ENCODE measurements at places on chromosomes 4 and X.

DNA sequence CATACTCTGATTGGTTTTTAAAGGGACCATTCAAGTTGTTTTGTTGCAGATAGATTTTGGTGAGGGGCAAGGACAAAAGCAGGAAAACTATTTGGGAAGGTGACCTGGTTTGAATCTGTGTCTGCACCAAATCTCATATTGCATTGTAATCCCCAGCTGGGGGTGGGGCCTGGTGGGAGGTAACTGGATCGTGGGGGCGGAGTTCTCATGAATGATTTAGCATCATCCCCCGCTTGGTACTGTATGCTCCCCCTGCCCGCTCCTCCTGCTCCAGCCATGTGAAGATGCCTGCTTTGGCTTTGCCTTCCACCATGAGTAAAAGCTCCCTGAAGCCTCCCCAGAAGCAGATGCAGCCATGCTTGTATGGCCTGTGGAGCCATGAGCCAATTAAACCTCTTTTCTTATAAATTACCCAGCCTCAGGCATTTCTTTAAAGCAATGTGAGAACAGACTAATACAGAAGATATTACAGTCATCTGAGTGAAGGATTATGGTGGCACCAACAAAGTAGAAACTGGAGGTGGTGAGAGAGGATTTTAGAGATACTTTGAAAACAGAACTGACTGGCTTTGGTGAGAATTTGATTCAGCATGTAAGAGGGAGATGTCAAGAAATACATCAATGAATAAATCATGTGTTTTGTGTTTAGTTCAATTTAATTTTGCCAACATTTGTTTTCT lies 14.4 kb downstream of the IL21 start:
- no peak for DNase-seq

DNA sequence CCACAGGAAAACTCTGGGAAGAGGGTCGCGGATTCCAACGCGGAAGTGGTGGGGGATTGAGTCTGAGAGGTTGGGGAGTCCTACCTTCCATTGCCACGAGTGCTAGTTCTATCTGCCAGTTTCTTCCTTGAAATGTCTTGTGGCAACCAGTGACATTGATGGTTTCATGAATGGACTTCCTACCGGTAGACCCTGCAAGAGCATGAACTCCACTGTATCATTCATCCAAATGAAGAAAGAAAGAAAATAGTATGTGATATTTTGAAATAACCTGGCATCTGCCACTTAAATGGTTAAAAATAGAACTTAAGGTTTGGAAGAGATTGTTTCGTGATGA lies 1.1 kb upstream of the SLC10A7 start:
- DNase-seq, result no peak

GRCh38 chr4:154487145-154487544 lies 4.5 kb downstream of the DCHS2 start:
- DNase-seq, result peak; percentile 54

DNA sequence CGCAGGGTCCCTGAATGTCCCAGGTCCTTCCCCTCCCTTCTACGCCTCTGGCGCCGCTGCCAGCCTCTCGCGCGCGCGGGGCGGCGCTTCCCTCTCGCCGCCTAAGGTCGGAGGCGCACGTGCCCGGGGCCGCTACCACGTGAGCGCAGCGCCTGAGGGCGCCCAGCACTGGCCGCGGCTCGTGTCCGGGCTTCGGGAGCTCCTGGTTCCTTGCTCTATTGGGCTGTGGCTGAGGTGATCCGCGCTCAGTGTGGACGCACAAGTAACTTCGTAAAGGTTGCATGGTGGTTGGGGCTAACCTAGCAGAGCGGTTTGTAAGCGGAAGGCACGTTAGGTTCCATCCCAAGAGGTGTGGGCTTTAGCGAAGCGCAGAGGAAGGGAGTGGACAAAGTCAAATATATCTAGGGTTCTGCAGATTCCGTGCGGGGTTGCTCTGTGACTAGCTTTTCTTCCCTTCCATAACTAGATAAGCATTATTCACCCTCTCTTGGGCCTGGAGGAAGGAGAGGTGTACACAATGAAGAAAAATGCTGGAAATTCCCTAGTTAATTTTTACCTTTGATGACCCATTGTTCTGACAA lies 1.8 kb downstream of the TLL1 start:
- peak; percentile 17 for DNase-seq

GRCh38 chr4:39464886-39465501 lies 6.1 kb downstream of the LIAS start:
- DNase-seq, result no peak

GRCh38 chr4:7593646-7594412 lies 159.1 kb upstream of the PSAPL1 start:
- no peak for DNase-seq

DNA sequence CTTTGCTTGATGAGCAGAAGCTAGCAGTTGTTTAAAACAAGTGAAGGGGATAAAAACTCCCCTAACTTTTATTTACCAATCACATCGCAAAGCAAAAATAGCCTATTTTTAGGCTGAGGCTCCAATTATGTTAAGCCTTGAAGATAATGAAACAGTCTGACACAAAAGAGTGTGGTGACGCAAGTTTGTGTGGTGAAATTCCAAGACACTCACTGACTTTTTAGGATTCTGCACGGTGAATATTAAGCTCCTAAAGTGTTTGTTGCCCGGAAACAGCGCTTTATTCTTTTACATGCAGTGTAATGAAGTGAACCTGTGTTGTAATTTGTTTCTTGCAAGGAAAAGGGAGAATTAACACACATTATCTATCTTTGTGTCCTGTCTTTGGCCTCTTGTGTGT lies 74.8 kb downstream of the POLA1 start:
- DNase-seq, result no peak

GRCh38 chr4:76589402-76589801 lies 154.4 kb downstream of the SHROOM3 start:
- DNase-seq, result no peak

GRCh38 chrX:39440799-39441284 lies 639.6 kb downstream of the MID1IP1 start:
- no peak for DNase-seq

DNA sequence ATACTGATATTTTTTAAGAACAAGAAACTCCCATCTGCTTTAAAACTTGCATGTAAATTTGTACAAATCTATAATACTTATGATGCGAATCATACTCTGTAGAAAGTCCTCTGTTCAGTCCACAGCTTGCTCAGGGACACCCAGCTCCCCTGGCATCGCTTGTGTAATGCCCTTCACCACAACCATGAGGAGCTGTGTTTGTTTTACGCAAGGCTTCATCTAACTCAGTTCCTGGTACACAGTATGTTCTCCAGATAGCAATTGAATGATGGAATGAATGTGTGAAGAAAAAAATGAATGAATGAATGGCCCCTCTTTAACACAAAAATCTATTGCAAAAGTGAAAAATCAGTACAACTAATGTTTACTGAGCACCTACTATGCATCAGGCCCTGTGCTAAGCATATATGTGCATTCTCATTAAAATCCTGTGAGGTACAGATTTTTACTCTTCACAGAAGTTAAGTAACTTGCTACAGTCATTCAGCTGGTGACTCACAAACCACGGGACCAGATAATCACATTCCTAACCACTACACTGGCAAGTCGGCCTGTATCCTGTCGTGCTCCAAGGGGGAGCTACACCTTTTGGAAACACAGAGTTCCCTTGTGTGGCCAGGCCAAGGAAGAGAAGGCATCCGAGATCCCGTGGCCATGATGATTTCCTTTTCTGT lies 58.7 kb upstream of the KDR start:
- no peak for DNase-seq

DNA sequence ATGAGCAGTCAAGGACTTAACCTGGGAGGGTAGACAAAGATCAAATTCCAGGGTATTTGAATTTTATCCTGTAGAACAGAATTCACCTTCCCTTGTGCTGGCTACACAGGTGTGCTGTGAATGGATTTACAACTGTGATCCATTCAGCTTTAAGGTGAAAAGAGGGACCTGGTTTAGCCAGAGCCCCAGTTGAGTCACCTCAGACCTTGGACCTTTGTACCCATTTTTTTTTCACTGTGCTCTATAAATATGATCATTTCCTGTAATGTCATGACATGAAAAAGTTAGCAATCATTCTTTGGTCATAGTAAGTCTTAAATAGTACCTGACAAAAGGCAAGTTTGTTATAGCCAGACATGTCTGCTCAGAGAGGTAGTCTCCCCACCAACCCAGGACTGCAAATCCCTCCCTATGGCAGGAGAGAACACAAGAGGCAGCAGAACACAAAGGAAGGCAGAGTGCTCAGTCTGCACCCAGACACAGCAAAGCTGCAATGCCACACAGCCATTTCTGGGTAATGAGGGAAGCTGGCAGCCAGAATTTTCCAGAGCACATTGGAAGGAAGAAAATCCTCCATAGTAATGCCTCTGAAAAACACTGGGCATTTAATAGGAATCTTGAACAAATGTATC lies 77.9 kb downstream of the CXXC4 start:
- DNase-seq, result no peak

DNA sequence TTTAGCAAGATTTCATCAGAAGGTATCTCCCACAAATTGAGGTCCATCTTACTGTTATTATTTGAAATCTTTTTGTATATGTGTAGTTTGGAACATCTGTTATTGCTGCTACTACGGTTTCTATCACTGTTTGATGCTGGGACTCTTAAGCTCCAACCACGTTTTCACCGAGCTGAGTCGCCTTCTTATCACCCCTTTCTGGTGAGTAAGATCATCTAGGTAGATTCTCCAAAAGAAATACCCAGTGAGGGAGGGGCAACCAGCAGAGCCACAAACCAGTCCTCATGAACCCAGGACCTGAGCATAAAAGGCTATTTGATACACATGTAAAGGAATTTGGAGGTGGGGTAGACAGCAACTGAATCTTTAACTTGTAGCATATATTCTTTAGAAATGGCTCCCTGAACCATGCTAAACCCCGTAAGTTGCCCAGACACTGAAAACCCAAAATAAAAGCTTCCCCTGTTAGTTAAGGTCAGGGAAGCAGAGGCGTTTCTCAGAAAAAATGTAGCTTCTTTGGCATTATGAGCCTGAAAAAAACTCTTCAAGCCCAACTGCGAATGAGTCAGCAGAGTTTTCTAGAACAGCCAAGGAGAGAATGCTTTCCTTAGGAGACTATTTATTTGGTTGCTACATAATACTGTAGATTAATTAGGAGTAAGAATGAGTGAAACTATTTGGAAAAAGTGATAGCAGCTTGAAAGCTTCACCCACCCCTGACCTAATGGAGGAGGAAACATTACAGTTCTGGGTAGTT lies 53.8 kb upstream of the ATXN3L start:
- DNase-seq, result no peak

- no peak for DNase-seq
Observed at GRCh38 chrX:72230290-72230689, 8.5 kb downstream of the ERCC6L start.

DNA sequence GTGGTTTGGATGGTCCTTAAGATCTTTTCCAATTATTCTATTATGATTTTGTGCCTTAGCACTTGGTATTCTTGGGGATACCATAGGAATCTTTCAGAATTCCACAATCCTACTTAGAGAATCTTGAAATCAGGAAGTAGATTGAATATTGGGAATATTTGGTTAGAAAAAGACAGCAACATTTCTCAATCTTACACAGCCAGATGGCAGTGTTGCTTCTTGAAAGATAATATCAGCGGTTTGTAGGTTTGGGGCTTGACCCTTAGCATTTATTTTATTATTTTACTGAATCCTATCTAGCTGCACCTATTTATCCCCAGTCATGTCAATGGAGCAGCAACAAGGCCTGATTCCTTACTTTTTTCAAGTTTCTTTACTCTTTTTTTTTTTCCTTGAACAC lies 28.6 kb downstream of the MAGEB1 start:
- DNase-seq, result no peak

GRCh38 chr4:120327276-120327675 lies 260.6 kb upstream of the MAD2L1 start:
- DNase-seq, result no peak

- no peak for DNase-seq
Observed at GRCh38 chr4:178003098-178003657, 560.9 kb upstream of the AGA start.

GRCh38 chr4:179625406-179625805 lies 2183.2 kb upstream of the AGA start:
- DNase-seq, result no peak

DNA sequence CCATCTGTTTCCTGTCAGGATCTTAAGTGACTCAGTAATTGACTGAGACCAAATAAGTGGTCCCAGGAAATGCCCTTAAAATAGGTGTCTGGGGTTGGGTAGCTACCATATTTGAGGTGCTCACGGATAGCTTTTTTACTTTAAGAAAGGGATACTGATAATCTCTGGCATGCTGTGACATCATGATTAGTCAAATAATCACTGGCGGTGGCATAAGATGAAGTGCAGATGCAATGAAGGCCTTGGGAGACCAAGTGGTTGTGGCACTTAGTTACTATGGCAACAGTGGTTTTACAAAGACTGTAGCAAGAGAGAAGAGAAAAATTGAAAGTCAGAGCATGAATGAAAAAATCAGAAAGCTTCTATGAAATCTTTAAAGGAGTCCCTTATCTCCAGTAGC lies 114.5 kb upstream of the SLIT2 start:
- no peak for DNase-seq

DNA sequence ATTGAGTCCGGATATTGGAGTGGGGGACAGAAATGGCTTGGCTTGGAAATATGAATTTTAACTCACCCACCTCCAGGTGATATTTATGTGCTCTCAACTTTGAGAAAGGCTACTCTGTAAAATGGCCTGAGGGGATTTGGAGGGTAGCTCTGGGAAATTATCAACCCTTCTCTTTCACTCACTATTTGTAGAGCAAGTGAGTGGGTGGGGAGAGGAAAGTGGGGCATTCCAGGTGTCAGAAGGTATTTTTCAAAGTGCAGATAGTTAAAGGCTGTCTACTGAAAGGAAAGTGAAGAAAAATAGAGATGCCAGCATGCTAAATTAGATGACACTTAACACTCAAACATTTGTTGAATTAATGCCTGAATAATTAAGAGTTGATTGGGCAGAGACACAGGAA lies 44.1 kb downstream of the TMEM164 start:
- no peak for DNase-seq

- DNase-seq, result no peak
Observed at GRCh38 chr4:22713841-22714240, 21.1 kb downstream of the GBA3 start.

All from psoas muscle (tissue), 8 donors.